Activated CD4-positive, alpha-beta memory T cell treated with anti-CD3 and anti-CD28 coated beads, Interleukin-2, amount 10 ng/mL, durations not matched to agents 7 days and 5 days (primary cell): ENCODE measurements at places on chromosomes 13 and 19.

DNA sequence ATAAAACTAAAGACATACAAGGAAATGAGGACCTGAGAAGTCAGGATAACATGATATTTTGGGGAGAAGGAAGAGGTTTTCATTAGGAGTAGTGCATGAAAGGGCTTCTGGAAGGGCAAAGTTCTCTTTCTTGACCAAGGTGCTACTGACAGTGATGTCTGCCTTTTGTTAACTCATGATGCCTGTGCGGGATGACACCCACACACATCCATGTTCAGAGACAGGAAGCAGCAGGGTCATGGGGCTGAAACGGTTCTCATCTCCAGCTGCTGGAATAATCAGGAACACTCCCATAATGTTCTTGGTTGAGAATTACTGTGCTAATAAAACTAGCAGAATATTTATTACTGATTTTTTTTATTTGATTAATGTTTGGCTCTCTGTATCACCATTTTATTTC, 29.1 kb downstream of the KCNC3 start:
- no peak for DNase-seq

GRCh38 chr13:48320891-48321510, 17.4 kb downstream of the RB1 start:
- DNase-seq, result no peak

DNA sequence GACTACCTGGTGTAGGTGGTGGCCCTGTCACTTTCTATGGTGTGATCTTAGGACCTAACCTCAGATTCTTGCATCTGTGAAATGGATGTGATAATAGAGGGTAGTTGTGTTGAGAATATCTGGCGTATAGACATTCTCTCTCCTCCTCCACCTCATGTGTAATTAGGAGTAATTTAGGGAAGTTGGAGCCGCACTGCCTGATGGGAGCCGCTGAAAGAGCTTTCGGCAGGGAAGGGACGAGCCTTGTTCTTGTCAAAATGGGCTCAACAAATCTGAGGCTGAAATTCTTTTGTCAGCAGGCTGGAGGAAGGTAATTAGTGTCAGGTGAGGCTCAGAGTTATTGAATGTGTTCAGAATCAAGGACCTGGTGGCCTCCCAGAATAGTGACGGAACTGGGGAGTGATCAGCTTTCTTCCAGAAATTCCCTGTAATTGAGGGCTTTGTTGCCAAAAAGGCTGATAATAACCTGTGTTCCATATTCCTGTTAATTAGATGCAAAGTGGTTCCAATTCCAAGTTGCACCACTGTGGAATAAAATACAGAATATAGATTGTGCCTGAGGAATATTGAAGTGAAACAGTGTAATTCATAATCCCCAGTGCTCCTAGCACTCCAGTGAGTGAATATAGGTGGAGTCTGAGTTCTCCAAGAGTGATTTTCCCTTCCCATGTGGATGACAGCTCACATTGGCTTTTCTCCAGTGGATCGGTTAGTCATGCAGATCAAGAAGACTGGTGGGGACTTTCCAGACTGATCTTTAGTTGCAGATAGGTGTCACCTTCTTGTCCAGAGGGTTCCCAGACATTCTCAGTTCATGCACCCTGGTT, 47.5 kb downstream of the SPATA13 start:
- no peak for DNase-seq

GRCh38 chr19:662207-662961, 630 bp downstream of the RNF126 start:
- peak; percentile 80 for DNase-seq

GRCh38 chr19:3374369-3375112, 8.2 kb downstream of the NFIC start:
- no peak for DNase-seq

- no peak for DNase-seq
Measured at GRCh38 chr13:26949701-26950502, 189.3 kb upstream of the GPR12 start.

GRCh38 chr19:10105509-10106099, 558 bp upstream of the PPAN start:
- peak; percentile 73 for DNase-seq

DNA sequence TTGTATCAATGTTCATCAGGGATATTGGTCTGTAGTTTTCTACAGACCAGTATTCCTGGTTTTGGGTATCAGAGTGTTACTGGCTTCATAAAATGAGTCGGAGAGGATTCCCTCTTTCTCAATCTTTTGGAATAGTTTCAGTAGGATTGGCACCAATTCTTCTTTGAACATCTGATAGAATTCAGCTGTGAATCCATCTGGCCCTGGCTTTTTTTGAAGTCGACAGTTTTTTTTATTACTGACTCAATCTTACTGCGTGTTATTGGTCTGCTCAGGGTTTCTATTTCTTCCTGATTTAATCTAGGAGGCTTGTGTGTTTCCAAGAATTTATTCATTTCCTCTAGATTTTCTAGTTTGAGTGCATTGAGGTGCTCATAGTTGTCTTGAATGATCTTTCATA, 11.4 kb downstream of the TEX26 start:
- no peak for DNase-seq

GRCh38 chr19:5093297-5093928, 124.5 kb downstream of the KDM4B start:
- DNase-seq, result no peak

DNA sequence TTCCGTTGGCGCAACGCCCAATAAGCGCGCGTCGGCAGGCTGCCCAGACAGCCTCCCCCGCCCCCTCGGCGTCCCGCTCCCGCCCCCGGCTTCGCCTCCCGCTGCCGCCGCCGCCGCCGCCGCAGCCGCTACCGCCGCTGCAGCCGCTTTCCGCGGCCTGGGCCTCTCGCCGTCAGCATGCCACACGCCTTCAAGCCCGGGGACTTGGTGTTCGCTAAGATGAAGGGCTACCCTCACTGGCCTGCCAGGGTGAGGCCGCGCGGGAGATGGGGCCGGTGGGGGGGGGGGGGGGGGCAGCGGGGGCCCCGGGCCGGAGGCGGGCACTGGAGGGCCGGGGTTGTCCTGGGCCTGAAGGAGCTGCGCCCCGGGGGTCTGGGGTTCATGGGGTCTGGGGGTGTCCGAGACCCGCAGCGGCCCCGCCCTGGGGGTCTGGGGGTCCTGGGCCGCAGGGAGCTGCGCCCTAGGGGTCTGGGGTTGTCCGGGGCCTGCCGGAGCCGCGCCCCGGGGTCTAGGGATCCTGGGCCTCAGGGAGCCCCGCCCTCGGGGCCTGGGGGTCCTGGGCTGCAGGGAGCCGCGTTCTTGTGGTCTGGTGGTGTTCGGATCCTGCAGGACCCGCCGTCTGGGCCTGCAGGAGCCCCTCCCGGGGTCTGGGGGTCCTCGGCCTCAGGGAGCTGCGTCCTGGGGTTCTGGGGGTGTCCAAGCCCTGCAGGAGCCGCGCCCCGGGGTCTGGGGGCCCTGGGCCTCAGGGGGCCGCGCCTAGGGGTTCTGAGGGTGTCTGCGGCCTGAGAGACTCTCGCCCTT, at the start of gene HDGFL2:
HDGFL2 (plus strand) TSS at position 124 of the 801 bp plus-strand sequence; CDS start at position 178, 54 bp downstream.
- DNase-seq, result no peak

- DNase-seq, result no peak
Measured at GRCh38 chr13:74248477-74248876, 114.3 kb upstream of the KLF12 start.

- no peak for DNase-seq
Measured at GRCh38 chr13:40330950-40331349, 335.5 kb downstream of the FOXO1 start.

DNA sequence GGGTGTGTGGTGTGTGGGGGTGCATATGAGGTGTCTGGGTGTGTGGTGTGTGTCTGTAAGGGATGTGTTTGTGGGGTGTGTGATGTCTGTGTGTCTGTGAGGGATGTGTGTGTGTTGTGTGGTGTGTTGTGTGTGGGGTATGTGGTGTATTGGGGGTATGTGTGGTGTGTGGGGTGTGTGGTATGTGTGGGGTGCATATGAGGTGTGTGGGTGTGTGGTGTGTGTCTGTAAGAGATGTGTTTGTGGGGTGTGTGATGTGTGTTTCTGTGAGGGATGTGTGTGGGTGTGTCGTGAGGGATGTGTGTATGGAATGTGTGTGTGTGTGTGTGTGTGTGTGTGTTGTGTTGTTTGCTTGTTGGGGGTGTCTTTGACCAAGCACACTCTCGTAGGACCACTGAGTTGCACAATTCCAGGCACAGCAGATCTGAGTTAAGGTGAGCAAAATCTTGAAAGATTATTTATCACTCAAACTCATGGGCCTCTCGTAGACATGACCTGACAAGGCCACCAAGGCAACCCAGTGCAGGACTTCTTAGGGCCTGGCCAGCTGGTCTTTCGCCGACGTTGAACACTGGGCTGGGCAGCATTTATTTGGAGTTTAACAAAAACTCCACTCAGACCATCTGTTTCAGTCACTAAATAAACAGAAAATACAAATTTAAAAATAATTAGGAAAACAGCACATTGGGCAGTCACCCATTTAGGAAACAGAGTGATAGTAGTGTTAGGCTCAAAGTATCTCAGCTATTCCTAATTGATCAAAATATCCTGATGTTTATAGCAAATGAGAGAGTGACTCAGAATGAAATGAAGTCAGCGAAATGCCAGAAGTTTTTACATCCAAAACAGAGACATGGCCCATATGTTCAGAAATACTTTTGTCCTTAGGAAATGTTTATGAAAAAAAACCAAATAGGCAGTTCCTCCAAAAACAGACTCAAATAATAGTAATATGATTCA, 301.1 kb downstream of the FGF9 start:
- DNase-seq, result no peak
